CD4-positive, alpha-beta T cell treated with Interleukin-10 for 1 hour (primary cell): ENCODE measurements at places on chromosomes 2 and 18.

GRCh38 chr2:54259413-54260240 is 3.6 kb upstream of the TSPYL6 start:
- DNase-seq = no peak

DNA sequence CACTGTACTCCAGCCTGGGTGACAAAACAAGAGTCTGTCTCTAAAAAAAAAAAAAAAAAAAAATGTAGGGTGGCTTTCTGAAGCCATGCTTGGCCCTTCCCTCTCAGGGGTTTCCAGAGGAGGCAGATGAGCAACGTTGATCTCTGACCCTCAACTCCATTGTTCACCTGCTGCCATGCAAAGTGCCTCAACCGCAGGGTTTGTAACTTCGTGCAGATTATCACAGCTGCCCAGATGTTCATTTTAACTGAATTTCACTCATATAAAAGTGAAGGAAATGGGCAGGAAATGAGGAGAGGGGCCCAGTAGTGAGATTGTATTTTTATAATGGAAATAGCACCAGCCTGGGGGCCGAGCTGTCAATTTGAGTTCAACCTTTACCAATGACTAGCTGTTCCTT is 14.9 kb upstream of the B3GNT2 start:
- no peak for DNase-seq

GRCh38 chr2:218010984-218011652 is 8.3 kb upstream of the TNS1 start:
- no peak for DNase-seq

DNA sequence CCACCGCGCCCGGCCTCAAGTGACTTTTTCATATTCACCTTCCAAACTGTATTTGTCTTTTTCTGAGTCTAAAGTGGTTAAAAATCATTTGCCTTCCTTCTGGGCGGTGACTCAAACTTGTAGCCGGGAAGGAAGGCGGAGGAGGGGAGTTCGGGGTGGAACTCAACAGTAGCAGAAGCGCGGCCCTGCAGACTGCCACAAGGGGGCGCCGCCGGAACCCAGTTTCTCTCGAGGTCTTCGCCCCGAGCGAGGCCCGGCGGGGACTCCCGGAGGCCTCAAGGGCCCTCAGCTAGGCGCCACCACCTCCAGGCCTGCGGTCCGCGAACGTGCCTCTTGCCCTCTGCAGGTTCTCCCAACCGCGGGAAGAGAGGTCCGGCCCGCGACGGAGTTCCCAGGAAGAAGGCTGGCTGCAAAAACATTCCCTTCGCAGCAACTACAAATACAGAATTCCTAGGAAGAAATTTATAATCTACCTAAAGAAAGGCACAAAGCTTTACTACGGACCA is 16.8 kb upstream of the ITM2C start:
- peak; percentile 86 for DNase-seq

GRCh38 chr2:161136696-161137324 is 23.4 kb upstream of the TANK start:
- peak; percentile 88 for DNase-seq

DNA sequence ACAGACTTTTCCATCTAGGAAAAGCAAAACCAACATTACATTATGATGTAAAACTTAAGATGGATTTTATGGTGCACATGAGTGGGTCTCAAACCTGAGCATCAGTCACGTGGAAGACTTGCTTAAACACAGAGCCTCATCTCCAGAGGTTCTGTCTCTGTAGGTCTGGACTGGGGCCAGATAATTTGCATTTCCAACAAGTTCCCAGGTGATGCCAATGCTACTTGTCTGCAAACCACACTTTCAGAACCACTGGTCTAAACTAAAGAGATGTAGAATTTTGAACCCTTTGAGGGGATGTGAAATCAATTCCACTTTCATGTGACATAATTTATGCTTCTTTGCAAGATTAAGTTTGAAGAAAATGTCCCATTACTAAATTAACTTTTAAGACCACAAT is 522.8 kb downstream of the MBD2 start:
- DNase-seq = no peak

- DNase-seq = no peak
Measured at GRCh38 chr2:70986499-70987189, 8.0 kb downstream of the TEX261 start.

- no peak for DNase-seq
Measured at GRCh38 chr2:190948671-190949070, 65.3 kb downstream of the STAT1 start.

- no peak for DNase-seq
Measured at GRCh38 chr2:4354678-4355077, 651.3 kb downstream of the DCDC2C start.

DNA sequence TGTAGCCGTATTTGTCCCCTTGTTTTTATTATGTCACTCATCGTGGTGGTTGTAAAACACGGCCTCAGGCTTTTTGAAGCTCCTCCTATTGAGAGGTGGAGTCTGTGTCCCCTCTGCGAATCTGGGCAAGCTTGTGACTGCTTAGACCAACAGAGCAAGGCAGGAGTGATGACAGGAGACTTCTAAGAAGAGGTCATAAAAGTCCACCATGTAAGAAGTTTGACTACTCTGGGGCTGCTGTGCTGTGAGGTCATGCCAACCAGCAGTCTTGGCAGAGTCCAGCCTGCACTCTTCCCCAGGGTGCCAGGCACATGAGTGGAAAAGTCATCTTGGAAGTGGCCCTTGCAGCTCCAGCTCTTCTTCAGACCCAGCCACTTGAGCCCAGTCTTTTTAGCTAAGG is 83.8 kb upstream of the SPTBN1 start:
- no peak for DNase-seq

DNA sequence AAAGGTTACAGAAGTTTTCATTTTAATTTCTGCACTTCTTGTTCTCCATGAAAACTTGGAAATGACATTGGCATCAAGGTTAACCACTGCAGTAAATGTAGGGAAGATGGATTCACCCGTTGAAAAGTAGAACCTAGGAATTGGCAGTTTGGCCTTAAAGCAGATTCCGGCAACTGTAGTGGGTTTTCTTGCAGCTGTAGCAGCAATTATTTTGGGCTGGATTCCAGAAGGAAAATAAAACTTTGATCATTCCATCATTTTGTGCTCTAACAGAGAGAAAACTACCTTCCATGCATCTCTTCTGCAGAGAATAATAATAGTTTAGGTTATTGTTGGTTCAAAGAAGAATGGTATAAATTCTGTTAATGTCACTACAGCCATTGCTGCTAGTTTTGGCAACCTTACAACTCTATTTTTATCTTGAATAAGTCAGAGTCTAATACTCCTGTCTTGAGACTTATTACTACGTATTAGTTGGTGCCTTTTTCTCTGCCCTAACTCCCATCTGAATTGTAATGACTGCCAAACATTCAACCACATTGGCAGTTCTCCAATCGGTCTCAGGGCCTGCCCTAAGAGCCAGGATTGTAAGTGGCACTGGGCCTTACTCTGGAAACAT is 178.1 kb upstream of the PIEZO2 start:
- DNase-seq = no peak

DNA sequence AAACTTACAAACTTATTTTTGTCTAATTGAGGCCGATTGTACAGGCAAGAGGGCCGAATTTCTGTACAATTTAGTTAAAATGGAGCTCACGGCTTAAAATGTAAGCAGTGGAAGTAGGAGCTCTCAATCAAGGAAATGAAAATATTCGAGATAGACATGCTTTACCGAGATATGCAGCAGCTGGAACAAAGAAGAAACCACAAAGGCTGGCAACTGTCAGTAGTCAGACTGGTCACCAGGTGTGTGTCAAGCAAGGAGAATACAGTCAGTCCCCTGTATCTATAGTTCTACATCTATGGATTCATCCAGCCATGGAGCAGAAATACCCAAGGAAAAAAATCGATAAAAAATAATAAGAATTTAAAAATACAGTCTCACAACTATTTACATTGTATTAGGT is 122.6 kb downstream of the WDSUB1 start:
- no peak for DNase-seq

GRCh38 chr18:75047240-75047961 is 161.5 kb downstream of the PTGR3 start:
- DNase-seq = no peak

DNA sequence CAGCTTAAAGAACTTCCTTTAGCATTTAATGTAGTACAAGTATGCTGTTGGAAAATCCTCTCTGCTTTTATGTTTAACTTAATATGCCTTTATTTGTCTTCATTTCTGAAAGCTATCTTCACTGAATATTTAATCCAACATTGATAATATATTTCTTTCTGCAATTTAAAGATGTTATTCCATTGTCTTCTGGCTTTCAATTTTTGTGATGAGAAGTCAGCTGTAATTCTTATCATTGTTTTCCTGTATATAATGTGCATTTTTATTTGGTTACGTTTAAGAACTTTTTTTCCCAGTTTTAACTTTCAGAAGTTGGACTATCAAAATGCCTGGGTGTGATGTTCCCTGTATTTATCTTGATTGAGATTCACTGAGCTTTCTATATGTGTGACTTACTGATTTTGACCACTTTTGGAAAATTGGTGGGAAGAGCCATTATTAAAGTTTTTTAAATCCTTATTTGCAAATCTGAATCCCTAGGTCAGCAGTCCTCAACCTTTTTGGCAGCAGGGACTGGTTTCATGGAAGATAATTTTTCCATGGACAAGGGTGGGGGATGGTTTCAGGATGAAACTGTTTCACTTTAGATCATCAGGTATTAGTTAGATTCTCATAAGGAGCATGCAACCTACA is 241.0 kb downstream of the TNS1 start:
- DNase-seq = no peak

DNA sequence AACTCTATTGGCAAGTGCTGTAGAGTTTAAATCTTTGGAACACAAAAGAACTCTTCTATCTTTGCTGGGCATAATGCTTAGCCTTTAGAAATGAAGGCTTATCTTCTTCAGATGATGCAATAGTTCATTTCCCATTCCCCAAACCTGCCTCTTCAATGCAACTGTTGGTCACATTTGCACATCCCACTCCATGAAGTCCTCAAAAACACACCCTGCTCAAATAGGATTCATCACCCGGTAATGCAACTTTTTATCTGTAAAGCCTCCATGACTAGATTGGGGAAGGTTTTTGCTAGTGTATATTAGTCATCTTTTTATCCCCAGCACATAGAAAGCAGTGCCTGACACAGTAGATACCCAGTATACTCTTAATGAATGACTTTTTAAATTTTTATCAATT is 376.4 kb downstream of the RBM43 start:
- DNase-seq = no peak

- peak; percentile 12 for DNase-seq
Measured at GRCh38 chr2:182652326-182652725, 63.7 kb upstream of the DNAJC10 start.

- no peak for DNase-seq
Measured at GRCh38 chr2:238274152-238274865, 14.1 kb downstream of the PER2 start.

DNA sequence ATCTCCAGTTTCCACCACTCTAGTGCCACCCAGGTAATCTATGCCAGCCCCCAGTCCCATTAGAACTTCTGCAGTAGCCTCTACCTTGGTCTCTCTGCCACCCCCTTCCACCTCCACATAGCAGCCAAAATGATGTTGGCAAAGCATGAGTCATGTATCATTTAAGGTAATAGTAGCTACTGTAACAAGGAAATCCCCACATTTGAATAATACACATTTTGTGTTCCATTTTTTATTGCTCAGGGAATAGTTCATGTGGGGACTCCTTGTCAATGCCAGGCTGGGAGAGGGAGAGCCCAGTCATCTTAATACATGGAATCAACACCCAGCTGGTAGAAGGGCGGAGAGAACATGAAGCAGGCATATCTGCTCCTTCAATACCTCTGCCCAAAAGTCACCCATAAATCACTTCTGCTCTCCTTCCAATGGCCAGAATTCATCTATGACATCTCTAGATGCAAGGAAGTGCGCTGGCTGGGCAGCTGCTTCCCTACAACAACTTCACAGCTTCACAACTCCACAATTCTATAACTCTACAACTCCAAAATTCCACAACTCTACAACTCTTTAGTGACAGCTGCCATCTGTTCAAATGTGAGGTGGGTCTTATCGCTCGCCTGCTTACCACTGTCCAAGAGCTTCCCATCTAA is 70.6 kb upstream of the GLS start:
- no peak for DNase-seq

- DNase-seq = no peak
Measured at GRCh38 chr2:120422465-120423160, 76.7 kb downstream of the INHBB start.

GRCh38 chr2:21268197-21268877 is 144.6 kb downstream of the TDRD15 start:
- no peak for DNase-seq

- DNase-seq = no peak
Measured at GRCh38 chr2:168357797-168358472, 98.1 kb upstream of the CERS6 start.

DNA sequence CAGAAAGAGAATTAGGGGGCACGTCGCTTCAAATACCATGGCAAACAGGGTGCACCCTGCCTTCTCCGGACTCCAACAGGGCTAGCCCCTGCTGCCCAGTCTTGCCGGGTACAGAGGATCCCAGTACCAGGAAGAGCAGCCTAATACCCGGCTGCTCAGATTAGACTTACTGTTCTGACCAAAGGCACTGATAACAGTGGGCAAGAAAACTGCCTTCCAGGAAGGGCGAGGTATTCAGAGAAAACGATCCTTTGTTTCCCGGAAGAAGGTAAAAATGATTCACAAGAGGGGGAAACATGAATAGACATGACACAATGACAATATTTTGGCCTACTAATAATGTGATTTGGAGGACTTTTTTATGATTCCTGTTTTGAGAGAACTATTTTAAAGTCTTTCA is 99.9 kb downstream of the SS18 start:
- DNase-seq = no peak

- DNase-seq = no peak
Measured at GRCh38 chr2:210557721-210558120, 1.3 kb downstream of the CPS1 start.

- no peak for DNase-seq
Measured at GRCh38 chr2:33510586-33510968, 34.1 kb downstream of the RASGRP3 start.

GRCh38 chr18:332721-333510 is 65.1 kb upstream of the THOC1 start:
- DNase-seq = no peak

DNA sequence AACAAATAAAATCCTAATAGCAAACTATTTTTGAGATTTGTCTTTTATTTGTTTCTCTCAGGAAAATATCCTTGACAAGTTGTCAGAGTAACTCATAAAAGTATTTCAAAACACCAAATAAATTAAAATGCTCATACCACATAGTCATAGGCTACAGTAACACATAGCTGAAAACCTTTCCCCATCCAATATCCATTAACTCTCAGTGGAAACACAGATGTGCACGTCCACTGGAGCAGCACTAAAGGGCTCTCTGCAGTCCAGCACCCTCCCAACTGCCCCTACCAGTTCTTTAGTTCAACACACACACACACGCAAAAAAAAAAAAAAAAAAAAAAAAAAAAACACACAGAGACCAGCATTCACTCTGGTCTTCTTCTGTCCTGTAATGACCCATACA is 879 bp upstream of the XDH start:
- DNase-seq = no peak

- DNase-seq = no peak
Measured at GRCh38 chr2:70090706-70091334, 3.5 kb downstream of the PCBP1 start.
